ENCODE measurements at places on chromosomes 12 and 14.

GRCh38 chr14:97603201-97603600 lies 806.0 kb downstream of the VRK1 start:
- no peak for DNase-seq

GRCh38 chr14:24920265-24921075 lies 129.5 kb downstream of the STXBP6 start:
- DNase-seq = no peak

- DNase-seq = no peak
These were observed 421.9 kb upstream of the PRICKLE1 start for GRCh38 chr12:43011383-43011926.

GRCh38 chr12:81224626-81225025 lies 146.7 kb downstream of the ACSS3 start:
- DNase-seq = no peak

Measured in activated CD4-positive, CD25-positive, alpha-beta regulatory T cell (primary cell).